Prostate gland (tissue), 2 donors: ENCODE measurements at places on chromosomes 7 and 10. TPM values are rescaled to one million over a fixed set of nuclear protein-coding genes. Genes with fewer than 3 reads are reported as not detected.
A peak's percentile ranks its signal among the peaks of the same experiment; 100 is the strongest.

Gene FAM25C
- total RNA-seq: not detected

Gene CNTNAP2
- total RNA-seq: 43.7 TPM

Gene GPER1
- total RNA-seq: 7.4 TPM

Gene MRPS33
- 43.0 TPM for total RNA-seq

Gene PTER
- 10.4 TPM for total RNA-seq

Gene RAB18
- 53.5 TPM for total RNA-seq

Gene KIF11
- total RNA-seq: 5.5 TPM

Gene LIPN
- not detected for total RNA-seq

- no peak overlapping the region for H3K4me3 ChIP-seq
- no peaks in the 10 kb centered on the region for H3K27me3 ChIP-seq
- H3K27ac ChIP-seq: no peak overlapping the region
- no peaks in the 10 kb centered on the region for H3K36me3 ChIP-seq
- H3K4me1 ChIP-seq: no peaks in the 10 kb centered on the region
Observed at GRCh38 chr7:52897288-52897687, 138.1 kb upstream of the POM121L12 start.

GRCh38 chr7:102991540-102992214 is 78.9 kb downstream of the LRRC17 start:
- no peak overlapping the region for H3K4me3 ChIP-seq
- no peaks in the 10 kb centered on the region for H3K36me3 ChIP-seq
- peak; percentile 64 for DNase-seq
- H3K4me1 ChIP-seq: peaks cover 12% of the 10 kb centered on the region

GRCh38 chr10:2207246-2207922 is 470.1 kb upstream of the ADARB2 start:
- no peak overlapping the region for H3K27ac ChIP-seq
- H3K4me3 ChIP-seq: no peak overlapping the region
- H3K4me1 ChIP-seq: no peaks in the 10 kb centered on the region
- DNase-seq: no peak

DNA sequence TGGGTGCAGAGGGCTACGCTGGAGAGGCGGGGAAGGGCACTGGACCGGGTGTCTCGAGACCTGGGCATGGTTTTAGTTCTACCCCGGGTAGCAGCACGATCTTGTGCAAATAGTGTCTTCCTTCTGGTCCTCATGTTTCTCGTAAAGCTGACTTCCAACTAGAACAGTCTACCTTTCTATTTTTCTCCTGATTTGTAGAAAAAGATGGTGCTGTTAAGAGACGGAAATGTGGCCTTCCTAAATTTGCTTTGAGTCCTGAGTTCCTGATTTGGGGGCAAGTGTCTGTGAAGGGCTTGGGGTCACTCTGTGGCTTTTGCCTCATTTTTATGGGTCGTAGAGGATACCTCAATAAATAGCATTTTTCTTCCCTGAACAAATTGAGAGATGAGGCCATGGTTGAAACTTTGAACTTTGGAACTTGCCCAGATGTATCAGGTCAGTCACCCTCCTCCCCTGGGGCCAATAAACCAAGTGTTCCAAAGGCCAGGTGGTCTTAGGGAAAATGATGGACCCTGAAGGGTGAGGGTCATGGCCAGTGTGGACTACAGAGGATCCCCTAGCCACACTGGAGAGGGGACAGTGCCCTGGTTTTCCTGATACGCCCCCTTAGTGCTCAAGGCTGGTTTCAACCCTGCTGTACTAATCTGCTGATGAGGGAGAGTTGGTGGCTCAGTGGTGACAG is 45.2 kb downstream of the GRK5 start:
- no peaks in the 10 kb centered on the region for H3K4me1 ChIP-seq
- DNase-seq: no peak
- no peaks in the 10 kb centered on the region for H3K27me3 ChIP-seq
- no peak overlapping the region for H3K4me3 ChIP-seq

DNA sequence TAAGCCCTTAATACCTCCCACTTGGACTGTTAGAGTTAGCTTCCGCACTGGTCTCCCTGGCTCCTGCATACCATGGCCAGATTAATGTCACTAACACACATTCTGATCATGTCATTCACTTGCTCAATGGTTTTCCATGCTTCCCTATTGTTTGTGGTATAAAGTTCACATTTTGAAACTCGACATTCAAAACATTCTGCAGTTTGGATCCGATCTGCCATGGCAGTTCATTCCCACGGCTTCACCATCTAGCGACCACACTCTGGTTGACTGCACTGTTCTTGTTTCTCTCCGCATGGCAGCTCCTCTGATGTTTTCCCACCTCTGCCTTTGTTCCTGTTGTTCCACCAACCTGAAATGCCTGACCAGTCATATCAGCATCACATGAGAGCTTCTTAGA is 87.4 kb upstream of the WAC start:
- no peaks in the 10 kb centered on the region for H3K4me1 ChIP-seq
- no peak overlapping the region for H3K4me3 ChIP-seq
- H3K27me3 ChIP-seq: no peaks in the 10 kb centered on the region
- no peak for DNase-seq
- no peak overlapping the region for H3K27ac ChIP-seq

GRCh38 chr10:35758076-35758475 is 116.0 kb upstream of the FZD8 start:
- H3K27ac ChIP-seq: no peak overlapping the region
- no peaks in the 10 kb centered on the region for H3K27me3 ChIP-seq
- no peak for DNase-seq
- no peaks in the 10 kb centered on the region for H3K36me3 ChIP-seq
- H3K4me1 ChIP-seq: no peaks in the 10 kb centered on the region

GRCh38 chr10:76202777-76203176 is 771.4 kb downstream of the LRMDA start:
- no peaks in the 10 kb centered on the region for H3K4me1 ChIP-seq
- no peak overlapping the region for H3K27ac ChIP-seq
- no peaks in the 10 kb centered on the region for H3K36me3 ChIP-seq
- H3K4me3 ChIP-seq: no peak overlapping the region
- DNase-seq: no peak

GRCh38 chr7:22992874-22993840 is 20.8 kb downstream of the HYCC1 start:
- no peak overlapping the region for H3K27ac ChIP-seq
- H3K4me1 ChIP-seq: no peaks in the 10 kb centered on the region
- H3K36me3 ChIP-seq: no peaks in the 10 kb centered on the region
- H3K4me3 ChIP-seq: no peak overlapping the region
- no peaks in the 10 kb centered on the region for H3K27me3 ChIP-seq

- H3K4me3 ChIP-seq: no peak overlapping the region
- H3K4me1 ChIP-seq: no peaks in the 10 kb centered on the region
- H3K27me3 ChIP-seq: no peaks in the 10 kb centered on the region
- H3K27ac ChIP-seq: no peak overlapping the region
- H3K36me3 ChIP-seq: no peaks in the 10 kb centered on the region
Observed at GRCh38 chr10:125451319-125451718, 231.6 kb downstream of the TEX36 start.

- no peaks in the 10 kb centered on the region for H3K36me3 ChIP-seq
- no peak for DNase-seq
- no peaks in the 10 kb centered on the region for H3K27me3 ChIP-seq
- H3K4me1 ChIP-seq: no peaks in the 10 kb centered on the region
- H3K4me3 ChIP-seq: no peak overlapping the region
Observed at GRCh38 chr10:70834441-70835151, 18.8 kb downstream of the SGPL1 start.

DNA sequence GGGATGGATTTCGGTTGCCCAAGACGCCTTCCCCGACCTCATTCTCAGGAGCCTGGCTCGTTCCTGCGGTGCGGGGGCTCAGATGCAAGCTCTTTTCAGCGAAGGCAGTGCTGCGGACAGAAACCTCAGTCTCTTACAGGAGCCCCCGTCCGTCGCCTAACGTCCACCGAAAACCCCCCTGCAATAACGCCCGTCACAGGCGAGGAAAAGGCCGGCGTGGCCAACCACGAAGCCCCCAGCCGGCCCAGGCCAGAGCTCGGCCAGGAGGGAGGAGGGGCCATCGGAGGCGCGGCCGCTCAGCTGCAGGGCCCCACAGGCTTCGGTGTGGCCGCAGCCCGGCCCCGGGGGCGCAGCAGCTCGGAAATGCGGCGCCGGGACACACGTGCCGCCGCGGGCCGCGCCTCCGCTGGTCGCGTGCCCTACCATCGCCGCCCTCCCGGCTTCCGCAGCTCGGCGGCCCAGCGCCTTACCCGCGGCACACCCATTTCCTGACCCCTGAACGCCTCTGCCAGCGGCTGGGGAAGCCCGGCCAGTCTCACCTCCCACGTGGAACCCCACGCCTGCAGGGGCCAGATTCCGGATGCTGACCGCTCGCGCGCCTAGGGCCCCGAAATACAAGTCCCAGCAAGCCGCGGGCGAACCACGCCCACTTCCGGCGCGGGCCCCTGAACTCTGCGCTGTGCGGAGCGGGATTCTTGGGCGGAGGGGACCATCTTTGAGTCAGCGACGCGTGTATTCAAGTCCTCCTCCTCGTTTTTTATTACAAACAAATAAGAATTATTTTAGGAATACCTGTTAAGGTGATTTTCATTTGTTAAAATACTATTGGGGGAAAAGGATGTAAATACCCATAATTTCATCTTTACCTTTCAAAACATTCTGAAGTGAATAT is at the start of gene ZNF239:
TSS of gene ZNF239 (minus strand) at position 616 of the 892 bp plus-strand sequence. CDS start 16,537 bp downstream, outside the sequence.
- peak within 1 kb of the TSS; percentile 50 for H3K27ac ChIP-seq
- no peaks in the 10 kb centered on the region for H3K4me1 ChIP-seq
- peak within 1 kb of the TSS; percentile 48 for H3K4me3 ChIP-seq

- H3K27me3 ChIP-seq: no peaks in the 10 kb centered on the region
- no peaks in the 10 kb centered on the region for H3K36me3 ChIP-seq
- no peaks in the 10 kb centered on the region for H3K4me1 ChIP-seq
- no peak overlapping the region for H3K4me3 ChIP-seq
- no peak for DNase-seq
Observed at GRCh38 chr10:32226624-32227023, 120.3 kb downstream of the EPC1 start.

- H3K27ac ChIP-seq: no peak overlapping the region
- H3K4me3 ChIP-seq: no peak overlapping the region
- H3K27me3 ChIP-seq: no peaks in the 10 kb centered on the region
- H3K4me1 ChIP-seq: no peaks in the 10 kb centered on the region
- no peak for DNase-seq
Observed at GRCh38 chr10:97128039-97128492, 57.7 kb downstream of the SLIT1 start.

GRCh38 chr7:149181450-149181790 is 13.9 kb upstream of the ZNF282 start:
- H3K36me3 ChIP-seq: peaks cover 8% of the 10 kb centered on the region
- H3K4me3 ChIP-seq: no peak overlapping the region
- H3K4me1 ChIP-seq: no peaks in the 10 kb centered on the region
- no peak overlapping the region for H3K27ac ChIP-seq
- no peak for DNase-seq

DNA sequence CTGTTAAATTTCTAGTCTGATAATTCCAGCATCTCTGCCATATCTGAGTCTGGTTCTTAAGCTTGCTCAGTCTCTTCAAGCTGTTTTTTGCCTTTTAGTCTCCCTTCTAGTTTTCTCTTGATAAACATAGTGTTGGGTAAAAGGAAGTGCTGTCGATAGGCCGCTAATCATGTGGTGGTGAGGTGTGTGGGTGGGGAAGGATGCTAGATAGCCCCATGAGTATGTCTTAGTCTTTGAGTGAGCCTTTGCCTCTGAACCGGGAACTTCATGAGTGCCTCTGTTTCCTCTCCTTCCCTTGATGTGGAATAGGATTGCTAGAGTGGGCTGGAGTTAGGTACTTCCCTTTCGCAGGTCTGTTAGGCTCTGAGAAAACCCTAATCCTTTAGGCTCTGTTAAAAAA is 441.8 kb downstream of the INHBA start:
- no peaks in the 10 kb centered on the region for H3K4me1 ChIP-seq
- no peak for DNase-seq
- H3K4me3 ChIP-seq: no peak overlapping the region
- no peak overlapping the region for H3K27ac ChIP-seq
- H3K36me3 ChIP-seq: no peaks in the 10 kb centered on the region

DNA sequence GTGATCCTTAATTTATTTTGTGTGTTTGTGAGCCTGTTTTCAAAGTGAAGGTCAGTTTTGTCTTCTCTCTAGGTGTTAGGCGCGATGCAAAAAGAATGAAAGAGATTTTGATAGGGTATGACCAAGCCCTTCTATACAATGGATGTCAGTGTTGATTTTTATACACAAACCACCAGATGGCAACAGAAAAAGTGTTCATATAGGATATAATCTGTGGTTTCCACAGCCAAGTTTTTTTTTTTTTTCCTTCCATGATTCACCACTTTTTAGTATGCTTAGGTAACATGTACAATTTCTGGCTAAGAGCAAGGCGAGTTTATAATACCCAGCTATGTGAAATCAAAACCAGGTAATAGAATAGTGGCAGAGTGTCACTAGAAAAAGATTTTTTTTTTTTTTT is 8.1 kb downstream of the SDK1 start:
- H3K27ac ChIP-seq: no peak overlapping the region
- no peaks in the 10 kb centered on the region for H3K27me3 ChIP-seq
- H3K4me1 ChIP-seq: no peaks in the 10 kb centered on the region
- no peaks in the 10 kb centered on the region for H3K36me3 ChIP-seq

DNA sequence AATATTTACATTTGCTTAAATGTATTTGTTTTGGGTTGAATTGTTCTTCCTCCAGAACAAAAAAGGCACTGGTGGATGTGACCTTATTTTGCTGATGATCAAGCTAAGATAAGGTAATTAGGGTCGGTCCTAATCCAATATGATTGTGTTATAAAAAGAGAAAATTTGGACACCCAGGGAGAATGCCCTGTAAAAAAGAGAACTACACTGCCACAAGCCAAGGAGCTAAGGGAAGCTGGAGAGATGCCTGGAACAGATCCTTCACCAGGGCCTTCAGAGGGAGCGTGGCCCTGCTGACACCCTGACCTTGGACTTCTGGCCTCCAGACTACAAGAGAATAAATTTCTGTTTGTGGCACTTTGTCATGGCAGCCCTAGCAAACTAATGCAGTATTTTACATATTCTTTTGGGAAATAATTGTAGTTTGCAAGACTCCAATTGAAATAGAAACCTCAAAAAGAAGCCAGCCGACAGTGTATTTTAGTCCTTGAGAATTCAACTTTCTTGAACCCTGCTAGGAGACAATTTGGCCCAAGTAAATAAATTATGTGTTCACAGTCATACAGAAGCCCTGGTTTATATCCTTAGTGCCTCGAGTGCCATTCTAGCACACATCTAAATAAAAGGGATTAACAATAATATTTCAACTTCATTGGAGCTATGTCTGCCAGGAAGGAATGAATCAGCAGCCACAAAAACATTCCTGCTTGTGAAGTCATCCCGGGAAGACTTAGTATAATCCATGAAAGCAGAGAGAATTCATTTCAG is 164.6 kb downstream of the PKD1L1 start:
- no peaks in the 10 kb centered on the region for H3K27me3 ChIP-seq
- no peaks in the 10 kb centered on the region for H3K4me1 ChIP-seq
- H3K4me3 ChIP-seq: no peak overlapping the region

GRCh38 chr10:78333362-78334143 is 299.9 kb downstream of the RPS24 start:
- no peaks in the 10 kb centered on the region for H3K27me3 ChIP-seq
- H3K27ac ChIP-seq: no peak overlapping the region
- DNase-seq: peak; percentile 2
- H3K36me3 ChIP-seq: no peaks in the 10 kb centered on the region

- no peaks in the 10 kb centered on the region for H3K27me3 ChIP-seq
- no peaks in the 10 kb centered on the region for H3K36me3 ChIP-seq
- no peak for DNase-seq
- no peak overlapping the region for H3K27ac ChIP-seq
- no peak overlapping the region for H3K4me3 ChIP-seq
Observed at GRCh38 chr10:107847620-107848019, 683.1 kb upstream of the SORCS1 start.
